Body of pancreas (tissue), 4 donors: ENCODE measurements at places on chromosomes 2 and 18. TPM values are rescaled to one million over a fixed set of nuclear protein-coding genes. Genes with fewer than 3 reads are reported as not detected.

DNA sequence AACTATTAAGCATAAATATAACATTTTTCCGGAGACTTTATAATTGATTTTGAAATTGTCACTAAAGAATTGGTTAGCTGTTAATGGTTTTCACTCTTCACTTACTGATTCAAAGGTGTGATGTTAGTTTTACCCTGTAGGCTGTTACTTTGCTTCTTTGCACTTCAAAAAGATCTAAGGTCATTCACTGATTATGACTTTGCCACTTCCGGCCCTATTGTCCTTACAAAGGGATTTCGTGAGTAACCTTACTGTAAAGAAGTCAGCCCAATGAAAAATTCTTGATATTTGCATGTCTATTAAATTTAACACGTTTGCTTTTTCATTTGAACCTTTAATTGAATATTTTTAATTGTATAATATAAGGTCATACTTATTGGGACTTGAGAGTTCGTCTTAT is 61.4 kb downstream of the GREB1L start:
- H3K36me3 ChIP-seq = no peaks in the 10 kb centered on the region
- no peaks in the 10 kb centered on the region for H3K4me1 ChIP-seq
- H3K27ac ChIP-seq = no peak overlapping the region
- DNase-seq = no peak
- H3K4me3 ChIP-seq = no peak overlapping the region
- no peaks in the 10 kb centered on the region for H3K27me3 ChIP-seq

DNA sequence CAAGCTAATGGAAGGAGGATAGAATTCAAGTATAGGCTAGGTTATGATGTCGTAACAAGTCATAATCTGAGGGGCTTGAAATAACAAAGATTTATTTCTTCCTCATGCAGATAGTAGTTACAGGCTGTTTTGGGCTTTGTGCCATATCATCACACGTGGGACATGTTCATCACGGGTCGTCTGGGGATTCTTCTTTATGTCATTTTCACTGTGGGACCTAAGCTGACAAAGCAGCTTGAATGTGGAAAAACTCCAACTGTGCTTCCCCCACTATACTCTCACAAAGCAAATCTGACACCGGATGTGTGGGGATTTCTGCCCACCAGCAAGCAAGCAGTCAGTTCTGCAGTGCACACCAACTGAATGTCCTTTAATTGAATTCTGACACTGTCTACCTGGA is 124.8 kb downstream of the LTBP1 start:
- H3K36me3 ChIP-seq = no peaks in the 10 kb centered on the region
- no peak for DNase-seq
- H3K4me3 ChIP-seq = no peak overlapping the region
- peaks cover 30% of the 10 kb centered on the region for H3K4me1 ChIP-seq
- no peak overlapping the region for H3K27ac ChIP-seq

DNA sequence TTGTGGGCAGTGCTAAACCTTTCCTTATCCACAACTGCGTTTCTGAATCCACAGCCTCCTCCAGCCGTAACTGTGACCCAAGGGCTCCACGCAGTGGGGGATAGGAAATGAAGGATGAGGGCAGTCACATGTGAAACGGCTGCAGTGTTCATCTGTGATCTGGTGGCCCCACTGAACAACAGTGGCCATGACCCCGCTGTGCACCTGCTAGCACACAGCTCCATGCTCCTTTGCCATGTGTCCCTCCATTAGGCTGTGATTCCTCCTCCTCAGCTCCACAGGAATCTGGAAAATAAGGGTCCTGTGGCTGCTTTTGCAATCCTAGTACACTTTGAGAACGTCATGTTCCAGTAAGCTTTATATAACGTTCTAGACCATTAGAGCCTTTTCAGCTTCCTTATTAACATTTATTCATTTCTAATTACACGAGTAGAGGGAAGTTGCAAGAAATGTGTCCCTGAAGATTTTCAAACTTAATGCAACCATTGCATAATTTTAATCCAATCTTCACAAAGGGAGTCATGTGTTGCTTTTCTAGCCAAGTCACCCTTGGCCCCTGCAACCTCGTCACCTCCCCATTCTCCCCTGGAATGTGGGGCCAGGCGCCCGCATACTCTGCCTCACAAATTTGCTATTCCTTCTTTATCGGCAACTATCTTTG is 7.1 kb upstream of the NAPG start:
- no peaks in the 10 kb centered on the region for H3K36me3 ChIP-seq
- no peak overlapping the region for H3K4me3 ChIP-seq
- no peak overlapping the region for H3K27ac ChIP-seq
- peaks cover 19% of the 10 kb centered on the region for H3K4me1 ChIP-seq
- H3K27me3 ChIP-seq = no peaks in the 10 kb centered on the region

DNA sequence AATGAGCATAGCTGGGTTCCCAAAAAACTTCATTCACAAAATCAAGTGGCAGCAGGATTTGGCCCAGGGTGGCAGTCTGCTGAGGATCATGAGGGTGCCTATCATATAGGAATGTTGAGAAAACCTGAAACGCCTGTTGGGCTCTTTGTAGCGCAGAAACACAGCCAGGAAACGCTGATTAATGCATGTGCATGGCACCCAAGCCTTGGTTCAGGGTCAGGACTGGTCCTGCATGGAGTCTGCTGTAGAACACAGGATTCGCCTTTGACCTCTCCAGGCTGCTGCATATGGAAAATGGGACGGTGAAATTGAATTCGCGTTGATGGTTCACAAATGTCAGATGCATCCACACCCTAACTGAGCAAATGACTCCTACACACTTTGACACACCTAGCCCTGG is 227.9 kb upstream of the COPS8 start:
- H3K36me3 ChIP-seq = no peaks in the 10 kb centered on the region
- peaks cover 4% of the 10 kb centered on the region for H3K4me1 ChIP-seq
- H3K4me3 ChIP-seq = no peak overlapping the region
- no peak for DNase-seq
- no peaks in the 10 kb centered on the region for H3K27me3 ChIP-seq

Gene DES
- 23.1 TPM for total RNA-seq

DNA sequence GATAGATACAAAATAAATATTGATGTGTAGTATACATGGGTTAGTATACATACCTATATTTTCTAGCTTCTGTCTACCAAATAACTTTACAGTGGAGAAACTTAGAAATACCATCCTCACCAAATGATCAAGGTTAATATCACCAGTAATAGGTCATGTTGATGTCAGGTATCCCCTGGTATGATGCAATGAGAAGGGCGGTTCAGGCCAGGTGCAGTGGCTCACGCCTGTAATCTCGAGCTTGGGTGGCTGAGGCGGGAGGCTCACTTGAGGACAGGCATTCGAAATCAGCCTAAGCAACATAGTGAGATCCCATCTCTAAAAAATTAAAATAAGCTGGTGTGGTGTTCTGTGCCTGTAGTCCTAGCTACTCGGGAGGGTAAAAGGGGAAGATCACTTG is 38.6 kb downstream of the CIB4 start:
- peaks cover 13% of the 10 kb centered on the region for H3K4me1 ChIP-seq
- no peak overlapping the region for H3K27ac ChIP-seq
- no peak overlapping the region for H3K4me3 ChIP-seq
- H3K36me3 ChIP-seq = no peaks in the 10 kb centered on the region
- H3K27me3 ChIP-seq = no peaks in the 10 kb centered on the region
- DNase-seq = no peak

Gene CDH2
- total RNA-seq = 0.78 TPM

DNA sequence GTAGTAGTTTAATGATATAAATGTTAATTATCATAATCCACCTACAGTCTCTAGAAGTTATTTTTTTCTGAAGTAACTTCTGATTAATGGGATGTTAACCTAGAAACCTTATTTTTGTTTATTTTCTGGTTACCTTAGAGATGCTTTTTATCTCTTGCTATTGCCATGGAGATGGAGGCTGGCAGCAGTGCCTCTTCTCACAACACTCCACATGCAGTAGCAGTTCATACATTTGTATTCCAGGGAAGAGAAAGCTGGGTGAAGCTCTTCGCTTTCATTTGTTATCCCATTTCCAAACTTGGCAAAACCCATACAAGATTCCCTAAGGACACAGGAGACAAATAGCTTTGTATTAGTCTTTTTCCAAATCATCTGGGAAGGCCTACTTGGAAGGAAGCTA is 1794.1 kb upstream of the LRRTM1 start:
- no peaks in the 10 kb centered on the region for H3K27me3 ChIP-seq
- no peak for DNase-seq
- no peaks in the 10 kb centered on the region for H3K36me3 ChIP-seq
- H3K4me1 ChIP-seq = no peaks in the 10 kb centered on the region
- no peak overlapping the region for H3K27ac ChIP-seq

Gene EMILIN2
- 3.1 TPM for total RNA-seq

GRCh38 chr2:203279288-203279687 is 40.5 kb downstream of the CYP20A1 start:
- DNase-seq = no peak
- no peaks in the 10 kb centered on the region for H3K4me1 ChIP-seq
- H3K4me3 ChIP-seq = no peak overlapping the region
- no peaks in the 10 kb centered on the region for H3K27me3 ChIP-seq
- peaks cover 20% of the 10 kb centered on the region for H3K36me3 ChIP-seq

Gene AQP12A
- 130 TPM for total RNA-seq

Gene TWIST2
- total RNA-seq = 40.5 TPM

Gene DSC3
- not detected for total RNA-seq

DNA sequence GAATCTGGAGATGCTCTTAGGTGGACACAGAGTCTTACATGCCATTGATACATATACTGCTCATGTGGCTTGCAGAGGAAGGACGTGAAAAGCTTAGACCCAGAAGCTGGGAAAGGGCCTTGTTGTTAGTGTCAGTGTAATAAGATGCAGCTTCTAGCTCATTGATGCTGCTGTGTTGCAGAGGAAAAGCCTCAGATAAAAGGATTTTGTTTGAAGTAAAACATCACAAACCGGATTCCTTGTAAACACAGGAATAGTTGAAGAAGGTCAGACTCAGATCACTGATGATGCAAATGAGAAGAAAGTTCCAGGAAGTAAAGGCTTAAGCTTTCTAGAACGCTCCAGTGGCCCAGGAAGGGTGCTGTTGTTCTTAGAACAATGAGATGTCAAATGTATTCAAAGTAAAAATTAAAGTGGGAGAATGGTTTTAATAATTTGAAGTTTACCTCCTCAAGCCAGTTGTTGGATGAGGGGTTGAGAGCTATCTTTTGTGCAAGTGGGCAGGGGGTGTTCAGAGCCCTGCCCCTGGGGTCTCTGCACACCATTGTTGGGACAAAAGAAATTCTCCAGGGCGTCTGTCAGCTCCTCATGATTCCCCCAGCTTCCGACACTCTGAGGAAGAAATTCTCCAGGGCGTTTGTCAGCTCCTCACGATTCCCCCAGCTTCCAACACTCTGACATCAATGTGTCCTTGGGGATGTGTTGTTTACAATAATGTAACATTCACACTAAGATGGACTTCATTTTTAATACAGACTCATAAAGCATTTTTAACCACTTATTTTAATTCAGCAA is 61.3 kb upstream of the CHMP1B start:
- no peak overlapping the region for H3K27ac ChIP-seq
- H3K36me3 ChIP-seq = no peaks in the 10 kb centered on the region

GRCh38 chr2:150495993-150496627 is 8.6 kb upstream of the RND3 start:
- H3K36me3 ChIP-seq = no peaks in the 10 kb centered on the region
- no peaks in the 10 kb centered on the region for H3K4me1 ChIP-seq
- H3K4me3 ChIP-seq = no peak overlapping the region
- DNase-seq = no peak
- H3K27ac ChIP-seq = no peak overlapping the region
- H3K27me3 ChIP-seq = no peaks in the 10 kb centered on the region

- H3K36me3 ChIP-seq = no peaks in the 10 kb centered on the region
- no peak for DNase-seq
- H3K27ac ChIP-seq = no peak overlapping the region
- no peak overlapping the region for H3K4me3 ChIP-seq
These were observed 1.7 kb upstream of the HOXD12 start for GRCh38 chr2:176097820-176098365.

DNA sequence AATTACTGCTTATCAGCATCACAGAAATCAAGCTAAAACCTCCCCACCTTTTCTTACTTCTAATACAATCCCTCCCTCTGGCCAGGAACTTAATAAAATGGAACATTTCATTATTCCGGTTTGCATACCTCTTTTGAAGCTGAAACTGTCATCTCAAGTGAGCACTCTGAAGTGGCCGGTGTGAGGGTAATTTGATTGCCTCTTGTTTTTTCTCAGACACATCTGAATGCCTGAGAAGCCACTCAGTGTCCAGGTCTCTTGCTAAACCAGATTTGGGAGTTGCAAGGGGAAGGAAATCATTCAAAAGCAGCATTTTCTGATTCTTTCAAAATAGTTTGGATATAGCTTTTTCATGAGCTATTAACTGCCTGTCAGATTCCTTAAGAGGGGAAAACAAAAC is 190.3 kb downstream of the C1D start:
- H3K4me3 ChIP-seq = no peak overlapping the region
- H3K27ac ChIP-seq = no peak overlapping the region
- DNase-seq = no peak
- H3K27me3 ChIP-seq = no peaks in the 10 kb centered on the region

- DNase-seq = no peak
- H3K36me3 ChIP-seq = no peaks in the 10 kb centered on the region
- no peak overlapping the region for H3K4me3 ChIP-seq
- H3K4me1 ChIP-seq = no peaks in the 10 kb centered on the region
- H3K27ac ChIP-seq = no peak overlapping the region
- no peaks in the 10 kb centered on the region for H3K27me3 ChIP-seq
These were observed 169.7 kb upstream of the LRP1B start for GRCh38 chr2:142300517-142300916.

Gene CD207
- total RNA-seq = not detected

DNA sequence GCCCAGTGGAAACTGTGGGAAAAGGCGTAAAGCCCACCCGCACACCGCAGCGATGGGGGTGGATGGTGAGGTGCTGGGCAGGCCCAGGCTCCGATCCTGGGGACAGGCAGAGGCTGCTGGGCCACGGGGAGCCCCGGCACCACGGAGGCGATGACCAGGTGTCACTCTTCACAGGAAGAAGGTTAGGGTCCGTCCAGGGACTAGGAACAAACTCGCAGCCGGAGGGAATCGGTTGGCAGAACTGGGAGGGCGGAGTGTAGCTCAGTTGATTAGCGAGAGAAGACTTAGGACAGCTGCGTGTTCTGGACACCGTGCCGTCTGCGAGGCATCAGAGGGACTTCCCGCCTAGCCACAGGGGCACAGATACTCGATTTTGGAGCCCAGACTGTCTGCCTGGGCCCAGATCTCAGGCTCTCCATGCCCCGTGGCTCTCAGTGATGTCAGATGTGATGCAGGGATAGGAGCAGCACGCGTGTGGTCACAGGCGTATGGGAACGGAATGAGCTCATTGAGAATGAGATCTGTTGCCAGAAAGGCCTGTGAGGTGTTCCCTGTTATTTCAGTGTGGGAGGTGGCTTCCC is 16.1 kb upstream of the ALLC start:
- no peak overlapping the region for H3K27ac ChIP-seq
- H3K36me3 ChIP-seq = no peaks in the 10 kb centered on the region
- DNase-seq = no peak

Gene LTBP1
- 8.8 TPM for total RNA-seq

GRCh38 chr2:230932556-230933511 is 7.8 kb upstream of the GPR55 start:
- H3K4me3 ChIP-seq = no peak overlapping the region
- no peaks in the 10 kb centered on the region for H3K36me3 ChIP-seq
- no peaks in the 10 kb centered on the region for H3K27me3 ChIP-seq

- H3K27ac ChIP-seq = no peak overlapping the region
- H3K4me1 ChIP-seq = peaks cover 8% of the 10 kb centered on the region
- H3K27me3 ChIP-seq = no peaks in the 10 kb centered on the region
- no peaks in the 10 kb centered on the region for H3K36me3 ChIP-seq
- no peak overlapping the region for H3K4me3 ChIP-seq
These were observed 59.0 kb downstream of the TNFRSF11A start for GRCh38 chr18:62384068-62384467.

GRCh38 chr18:28409811-28410210 is 232.9 kb upstream of the CDH2 start:
- DNase-seq = no peak
- H3K27me3 ChIP-seq = no peaks in the 10 kb centered on the region
- H3K4me3 ChIP-seq = no peak overlapping the region
- H3K4me1 ChIP-seq = no peaks in the 10 kb centered on the region
- H3K36me3 ChIP-seq = no peaks in the 10 kb centered on the region
